ENCODE measurements at places on chromosomes 2 and 18. TPM values are rescaled to one million over a fixed set of nuclear protein-coding genes. Genes with fewer than 3 reads are reported as not detected.

DNA sequence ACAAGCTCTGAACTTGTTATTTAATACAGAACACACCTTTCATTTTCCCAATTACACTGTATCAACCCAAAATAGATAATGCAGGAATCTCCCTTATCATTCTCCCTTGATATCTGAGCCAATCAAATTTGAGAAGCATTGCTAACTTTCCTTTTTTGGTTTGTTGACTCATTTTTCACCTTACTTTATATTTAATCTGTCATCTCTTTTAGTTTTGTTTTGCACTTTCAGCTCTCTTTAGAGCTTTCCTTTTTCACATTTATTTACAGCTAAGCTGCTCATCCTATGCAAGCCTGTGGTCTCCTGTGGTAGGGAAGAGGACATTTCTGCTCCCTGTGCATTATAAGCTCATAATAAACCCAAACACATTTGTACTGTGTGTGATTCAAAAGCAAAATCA lies 50.1 kb downstream of the ITGAV start:
- peaks cover 18% of the 10 kb centered on the region for H3K36me3 ChIP-seq
- H3K27me3 ChIP-seq, result no peaks in the 10 kb centered on the region
- no peak for DNase-seq
- no peak overlapping the region for H3K4me3 ChIP-seq
- no peak overlapping the region for H3K27ac ChIP-seq
- H3K4me1 ChIP-seq, result no peaks in the 10 kb centered on the region

DNA sequence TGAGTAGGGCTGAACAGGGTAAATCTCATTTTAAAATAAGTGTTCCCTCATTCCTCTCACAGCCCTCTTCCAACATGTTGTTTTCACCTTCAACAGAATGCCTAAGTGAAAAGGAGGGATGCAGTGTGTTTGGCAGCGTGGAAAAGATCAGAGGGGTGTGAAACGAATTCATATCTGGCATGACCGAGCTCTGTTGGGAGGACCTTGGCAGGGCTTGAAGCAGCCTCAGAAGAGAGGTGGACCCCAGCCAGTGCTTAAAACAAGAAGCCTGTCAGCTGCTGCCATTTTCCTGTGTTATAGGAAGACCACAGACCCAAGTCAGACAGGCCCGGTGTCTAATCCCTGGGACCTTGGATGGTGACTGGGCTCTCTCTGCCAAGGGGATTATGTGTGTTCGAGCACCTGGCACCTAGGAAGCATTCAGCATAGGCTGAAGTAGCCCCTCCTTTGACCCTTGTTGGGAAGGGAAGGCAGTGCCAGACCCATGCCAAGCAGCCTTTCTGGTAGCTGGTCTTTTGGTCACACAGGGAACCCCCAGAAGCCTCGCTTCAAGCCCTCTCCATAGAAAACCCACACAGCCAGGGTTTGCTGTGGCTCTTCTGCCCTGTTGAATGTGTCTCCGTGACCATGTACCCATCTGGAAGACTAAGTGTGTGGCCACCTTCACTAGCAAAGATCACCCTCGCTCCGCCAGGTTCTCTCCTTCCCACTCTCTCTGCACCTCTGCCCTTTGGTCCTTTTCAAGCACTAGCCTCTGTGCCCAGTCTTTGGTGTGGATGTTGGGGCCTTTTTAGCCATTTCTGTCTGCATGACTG lies 87.5 kb upstream of the ST3GAL5 start:
- no peaks in the 10 kb centered on the region for H3K36me3 ChIP-seq
- no peak overlapping the region for H3K27ac ChIP-seq
- H3K4me1 ChIP-seq, result no peaks in the 10 kb centered on the region
- H3K4me3 ChIP-seq, result no peak overlapping the region

DNA sequence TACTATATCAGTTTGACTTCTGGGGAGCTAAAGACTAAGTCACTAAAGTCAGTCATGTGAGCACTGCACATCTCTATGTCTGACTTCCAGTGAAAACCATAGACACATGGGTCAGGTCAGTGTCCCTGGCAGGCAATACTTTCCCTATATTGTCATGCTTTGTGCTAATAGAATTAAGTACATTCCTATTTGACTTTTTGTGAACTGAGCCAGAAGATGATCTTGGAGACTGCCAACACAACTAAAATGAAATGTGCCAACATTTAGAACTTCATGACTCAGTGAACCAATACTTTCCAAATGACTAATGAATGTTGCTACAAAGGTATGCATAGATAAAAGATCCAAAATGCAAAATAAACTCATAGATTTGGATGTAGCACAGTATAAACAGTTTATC lies 820.8 kb upstream of the FAM98A start:
- no peak overlapping the region for H3K4me3 ChIP-seq
- H3K4me1 ChIP-seq, result no peaks in the 10 kb centered on the region
- no peak for DNase-seq
- H3K27ac ChIP-seq, result no peak overlapping the region

GRCh38 chr18:47912343-47912742 lies 18.1 kb downstream of the SMAD2 start:
- DNase-seq, result peak; percentile 5
- no peaks in the 10 kb centered on the region for H3K4me1 ChIP-seq
- H3K36me3 ChIP-seq, result no peaks in the 10 kb centered on the region
- no peak overlapping the region for H3K27ac ChIP-seq
- H3K4me3 ChIP-seq, result no peak overlapping the region

NIF3L1 gene
- 16.3 TPM for total RNA-seq

TCF4 gene
- 374 TPM for total RNA-seq

Measured in endothelial cell of umbilical vein (primary cell).